AG09319 (cell line): ENCODE measurements at places on chromosomes 2 and 18.

DNA sequence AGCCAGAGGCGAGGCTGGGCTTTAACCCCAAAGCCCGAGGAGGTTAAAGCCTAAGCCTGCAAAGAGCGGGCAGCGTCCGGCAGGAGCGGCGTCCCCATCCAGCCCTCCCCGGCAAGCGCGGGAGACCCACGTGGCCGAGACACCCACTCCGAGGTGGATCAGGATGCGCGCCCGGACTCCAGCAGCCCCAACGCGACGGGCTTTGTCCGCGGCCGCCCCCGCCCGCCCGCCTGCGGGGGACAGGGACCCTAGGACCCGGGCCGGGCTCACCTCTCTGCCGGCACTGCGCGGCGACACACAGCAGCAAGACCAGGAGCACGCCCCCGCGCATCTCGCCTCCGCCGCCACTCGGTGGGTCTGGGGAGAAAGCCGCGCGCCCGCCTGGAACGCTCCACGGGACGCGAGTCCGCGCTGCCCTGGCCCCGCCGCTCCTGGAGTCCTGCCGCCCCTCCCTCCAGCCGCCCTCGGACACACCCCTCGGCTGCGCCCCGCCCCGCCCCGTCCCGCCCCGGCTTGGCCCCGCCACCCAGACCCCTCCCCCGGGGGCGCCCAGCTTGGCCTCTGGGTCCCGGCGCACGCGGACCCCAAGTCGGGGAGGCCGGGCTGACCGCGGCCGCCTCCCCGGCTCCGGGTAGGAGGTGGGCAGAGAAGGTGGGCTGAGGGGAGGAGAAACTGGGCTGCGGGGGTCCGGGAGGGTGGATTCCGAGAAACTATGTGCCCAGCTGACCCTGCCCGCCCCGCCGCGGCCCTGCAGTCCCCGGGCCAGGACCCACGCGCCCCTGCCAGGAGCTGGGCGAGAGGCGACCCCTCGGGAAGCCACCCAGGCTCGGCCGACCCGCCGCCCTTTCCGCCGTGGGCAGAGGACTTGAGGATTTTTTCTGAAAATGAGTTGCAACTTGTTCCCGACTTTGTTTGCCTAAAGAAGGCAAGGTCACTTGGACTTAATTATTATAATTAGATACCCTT, at the start of gene LAMA1:
Gene LAMA1 (minus strand): TSS at position 408 of the 966 bp plus-strand sequence. CDS start 77 bp downstream, at position 331.
- DNase-seq: no peak

DNA sequence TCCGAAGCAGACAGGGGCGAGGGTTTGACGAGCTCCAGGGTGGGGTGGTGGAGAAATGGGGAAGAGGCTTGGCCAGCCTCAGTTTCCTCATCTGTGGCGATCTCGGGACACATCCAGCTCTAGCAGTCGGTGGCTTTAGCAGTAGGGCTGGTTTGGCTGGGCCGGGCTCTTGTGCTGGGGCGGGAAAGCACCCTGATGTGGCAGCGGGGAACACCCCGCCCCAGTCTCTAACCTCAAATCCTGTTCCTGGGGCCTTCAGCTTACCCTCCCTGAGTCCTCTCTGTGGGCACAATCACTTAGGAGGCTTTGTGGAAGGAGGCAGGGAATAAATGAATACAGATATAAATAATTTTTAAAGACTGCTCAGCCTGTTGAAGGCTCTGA, 26.5 kb upstream of the MCFD2 start:
- DNase-seq: no peak

DNA sequence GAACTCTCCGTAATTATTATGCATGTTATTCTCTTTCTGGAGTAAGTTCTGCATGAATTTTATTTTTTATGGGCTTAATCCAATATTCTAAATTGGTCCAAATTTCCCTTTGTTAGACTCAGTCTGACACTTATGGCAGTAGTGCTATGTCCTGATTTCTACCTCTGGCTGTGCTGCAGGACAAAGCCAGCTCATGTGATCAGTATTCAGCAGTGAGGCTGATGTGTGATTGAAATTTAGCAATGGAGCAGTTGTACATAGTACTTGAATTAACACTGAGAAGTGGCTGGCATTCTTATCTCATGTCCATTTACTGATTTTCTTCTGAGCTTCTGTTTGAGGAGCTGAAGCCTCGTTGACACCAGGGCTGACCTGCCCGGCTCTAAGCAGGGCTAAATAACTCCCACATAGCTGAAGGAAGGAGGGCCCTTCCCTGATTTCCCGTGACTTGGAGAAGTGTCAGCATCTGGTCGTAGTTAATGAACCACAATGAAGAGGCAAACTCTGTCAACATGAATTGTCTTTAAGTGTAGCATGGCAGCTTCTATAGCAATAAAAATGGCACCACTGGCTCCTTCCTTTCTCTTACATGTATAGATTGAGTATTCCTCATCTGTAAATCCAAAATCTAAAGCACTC, 159.0 kb upstream of the RASGRP3 start:
- DNase-seq: no peak

GRCh38 chr2:189870381-189871085, 86.3 kb downstream of the PMS1 start:
- no peak for DNase-seq

GRCh38 chr2:27552941-27553340, 29.9 kb upstream of the ZNF512 start:
- no peak for DNase-seq

DNA sequence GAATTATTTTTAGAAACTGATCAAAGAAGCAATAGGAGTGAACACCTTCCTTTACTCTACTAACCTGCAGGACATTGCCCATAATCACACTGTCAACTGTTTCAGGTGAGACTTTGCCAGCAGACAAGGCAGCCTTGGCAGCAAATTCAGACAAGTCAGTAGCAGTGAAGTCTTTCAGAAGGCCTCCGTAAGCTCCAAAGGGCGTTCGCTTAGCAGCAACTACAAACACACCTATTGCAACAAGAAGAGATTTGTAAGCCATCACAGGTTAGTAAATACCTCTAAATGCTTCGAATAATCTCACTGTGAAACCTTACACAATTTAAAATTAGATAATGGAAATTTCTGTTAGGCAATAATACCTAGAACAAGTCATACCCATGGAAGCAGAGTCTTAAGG, 10.7 kb downstream of the ACAA2 start:
- no peak for DNase-seq

DNA sequence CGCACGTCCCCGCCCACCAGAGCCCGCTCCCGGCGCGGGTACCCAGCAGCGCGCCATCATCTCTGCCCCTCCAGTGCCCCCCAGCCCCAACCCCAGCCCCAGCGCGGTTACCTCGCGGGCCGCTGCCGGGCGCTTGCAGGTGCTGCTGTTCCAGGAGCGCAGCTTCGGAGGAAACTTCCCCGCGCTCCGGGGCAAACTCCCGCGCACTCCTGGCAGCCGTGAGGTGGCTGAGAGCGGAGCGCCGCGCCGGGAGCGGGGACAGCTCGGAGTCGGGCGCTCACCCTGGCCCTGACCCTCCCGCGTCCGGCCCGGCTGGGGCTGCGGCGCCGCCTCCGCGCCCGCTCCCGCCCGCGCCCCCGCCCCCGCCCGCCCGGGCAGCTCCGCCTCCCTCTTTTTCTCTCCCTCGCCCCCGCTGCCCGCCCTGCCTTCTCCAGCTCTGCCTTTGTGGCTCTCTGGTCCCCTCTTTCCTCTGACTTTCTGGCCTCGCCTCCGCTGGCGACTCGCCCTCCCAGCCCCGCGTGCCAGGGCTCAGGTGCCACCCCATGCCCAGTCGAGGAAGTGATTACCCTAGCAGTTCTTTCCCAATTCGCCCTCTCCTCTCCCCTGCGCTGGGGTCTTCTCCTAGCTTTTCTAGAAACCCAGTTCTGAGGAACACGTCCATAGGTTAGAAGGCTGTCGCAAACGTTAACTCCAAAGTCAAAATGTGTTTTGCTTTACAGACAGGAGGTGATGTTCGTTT, at the start of gene CHST9:
Gene CHST9 (minus strand): TSS at position 284 of the 739 bp plus-strand sequence. CDS start 42,499 bp downstream, outside the sequence.
- no peak for DNase-seq

- DNase-seq: no peak
Observed at GRCh38 chr2:66443186-66443978, 8.5 kb downstream of the MEIS1 start.

DNA sequence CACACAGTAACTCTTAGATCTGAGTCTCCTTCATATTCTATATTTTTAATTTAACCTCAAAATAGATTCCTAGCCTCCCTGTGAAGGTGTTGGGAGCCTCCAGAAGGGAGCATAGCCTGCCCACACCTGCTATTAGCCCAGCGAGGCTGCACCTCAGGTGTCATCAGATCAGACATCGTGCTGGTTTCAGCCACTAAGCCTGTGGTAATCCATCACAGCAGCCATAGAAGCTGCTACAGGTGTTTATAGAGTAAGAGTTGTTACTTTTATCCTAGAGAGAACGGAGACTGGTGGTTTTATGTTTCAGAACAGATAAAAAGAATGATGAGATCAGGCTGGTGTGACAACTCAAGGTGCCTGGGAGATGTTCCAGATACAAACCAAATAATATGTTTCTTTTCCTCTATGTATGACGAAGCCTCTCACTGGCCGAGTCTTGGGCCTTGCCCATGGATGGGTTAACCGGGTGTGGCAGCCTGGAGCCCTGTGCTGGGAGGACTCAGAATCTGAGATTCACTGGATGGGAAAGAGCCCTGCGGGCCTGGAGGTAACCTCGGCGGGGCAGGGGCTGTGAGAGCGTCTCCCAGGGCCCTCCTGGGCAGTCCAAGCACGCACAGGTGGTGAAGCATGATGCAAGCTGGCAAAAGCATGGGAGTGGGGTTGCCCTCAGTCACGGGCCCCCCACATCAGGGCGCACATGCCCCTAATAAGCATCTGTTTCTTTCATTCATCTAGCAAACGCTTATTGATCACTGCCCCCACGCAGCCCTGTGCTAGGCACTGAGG, 73.7 kb downstream of the MRPS9 start:
- no peak for DNase-seq

DNA sequence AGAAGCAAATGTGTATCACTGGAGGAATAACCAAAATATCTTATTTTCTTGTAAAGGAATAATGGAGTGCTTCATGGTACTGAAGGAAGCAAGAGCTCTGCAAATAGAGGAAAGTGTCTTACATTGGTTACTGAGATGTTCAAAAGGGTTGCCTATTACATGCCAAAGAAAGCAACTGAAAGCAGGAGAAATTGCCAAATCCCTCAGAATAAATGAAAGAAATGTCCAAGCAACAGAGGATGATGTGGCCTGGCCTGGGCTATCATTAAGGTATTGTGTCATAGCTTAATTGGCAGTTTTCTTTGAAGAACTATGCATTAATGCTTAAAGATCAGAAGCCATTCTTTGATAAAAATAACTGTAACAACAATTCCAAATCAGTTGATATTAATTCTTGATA, 173.7 kb downstream of the RAB3GAP1 start:
- DNase-seq: no peak

GRCh38 chr2:149994057-149994728, 406.6 kb upstream of the MMADHC start:
- peak; percentile 44 for DNase-seq

GRCh38 chr2:176432434-176432833, 163.2 kb downstream of the MTX2 start:
- no peak for DNase-seq

GRCh38 chr18:23340661-23341060, 112.4 kb upstream of the RIOK3 start:
- no peak for DNase-seq

- DNase-seq: no peak
Observed at GRCh38 chr2:157261199-157261782, 3.8 kb downstream of the GALNT5 start.

DNA sequence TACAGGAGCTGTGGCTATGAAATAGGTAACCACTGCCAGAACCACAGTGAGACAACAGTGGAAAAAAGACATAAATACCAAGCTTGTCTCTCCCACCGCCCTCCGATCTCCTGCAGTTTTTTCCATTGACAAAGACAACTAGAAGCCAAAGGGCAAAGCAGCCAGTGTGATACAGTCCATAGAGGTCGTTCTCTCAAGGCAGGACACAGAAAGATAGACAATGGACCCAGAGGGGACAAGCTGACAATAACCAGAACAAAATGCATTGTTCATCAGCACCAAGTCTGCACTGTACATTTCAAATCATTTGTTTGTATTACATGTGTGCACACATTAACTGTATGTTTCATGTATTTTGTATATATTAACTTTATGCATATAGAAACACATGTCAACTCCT, 233.0 kb upstream of the NOL4 start:
- no peak for DNase-seq

DNA sequence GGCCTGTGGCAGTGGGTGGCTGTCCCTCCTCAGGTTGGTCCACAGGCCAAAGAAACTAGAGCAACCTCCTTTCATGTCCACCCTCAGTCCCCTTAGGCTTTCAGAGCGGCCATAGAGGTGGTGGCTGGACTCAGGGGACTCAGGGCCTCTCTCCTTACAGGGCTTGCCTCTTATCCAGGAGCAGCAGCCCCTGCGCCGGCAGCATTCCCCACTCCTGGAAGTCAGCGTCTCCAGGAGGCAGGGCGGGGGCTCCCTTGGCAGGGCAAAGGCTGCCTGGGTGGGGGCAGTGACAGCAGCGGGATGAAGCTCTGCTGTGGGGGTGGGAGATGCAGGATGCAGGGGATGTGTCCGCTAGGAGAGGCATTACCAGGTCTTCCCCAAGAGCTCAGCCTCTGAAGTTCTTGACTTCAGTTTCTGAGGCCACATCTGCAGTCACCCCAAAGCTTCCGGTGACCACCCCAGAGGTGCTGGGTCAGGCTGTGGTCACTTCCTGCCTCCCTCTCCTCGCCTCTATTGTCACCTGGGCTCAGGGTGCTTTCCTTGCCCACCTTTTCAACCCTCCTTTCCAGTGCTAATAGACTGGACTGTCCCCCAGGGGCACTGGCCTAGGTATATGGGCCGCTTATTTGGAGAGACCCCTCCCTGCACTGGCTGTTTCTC, 8.6 kb upstream of the GPR55 start:
- DNase-seq: no peak

DNA sequence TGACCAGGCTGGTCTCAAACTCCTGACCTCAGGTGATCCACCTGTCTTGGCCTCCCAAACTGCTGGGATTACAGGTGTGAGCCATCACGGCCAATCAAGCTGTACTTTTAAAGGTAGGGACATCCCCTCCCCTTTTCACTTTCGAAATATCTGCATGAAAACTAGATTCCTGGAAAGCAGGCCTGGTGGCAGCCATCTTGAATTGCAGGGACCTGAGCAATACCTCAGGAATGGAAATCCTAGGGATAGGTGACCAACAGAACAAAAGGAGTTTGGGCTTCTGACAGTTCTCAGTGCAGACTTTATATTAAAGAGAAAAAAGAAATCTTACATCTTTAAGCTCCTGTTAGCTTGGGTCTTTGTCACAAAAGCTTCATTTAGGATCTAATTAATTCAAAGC, 62.6 kb downstream of the KLF7 start:
- DNase-seq: no peak

DNA sequence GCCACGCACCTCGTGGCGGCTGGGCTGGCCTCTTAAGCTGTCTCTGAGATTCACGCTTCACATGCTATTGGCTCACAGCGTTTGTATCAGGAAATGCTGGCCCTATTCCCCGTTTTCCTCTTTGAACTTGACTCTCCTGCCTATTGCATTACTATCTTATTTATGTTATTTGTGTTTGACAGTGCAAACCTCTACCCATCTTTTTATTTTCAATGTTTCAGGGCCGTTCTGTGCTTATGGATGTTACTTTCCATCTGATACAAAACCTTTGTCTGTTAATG, 149.9 kb upstream of the TWIST2 start:
- DNase-seq: no peak

DNA sequence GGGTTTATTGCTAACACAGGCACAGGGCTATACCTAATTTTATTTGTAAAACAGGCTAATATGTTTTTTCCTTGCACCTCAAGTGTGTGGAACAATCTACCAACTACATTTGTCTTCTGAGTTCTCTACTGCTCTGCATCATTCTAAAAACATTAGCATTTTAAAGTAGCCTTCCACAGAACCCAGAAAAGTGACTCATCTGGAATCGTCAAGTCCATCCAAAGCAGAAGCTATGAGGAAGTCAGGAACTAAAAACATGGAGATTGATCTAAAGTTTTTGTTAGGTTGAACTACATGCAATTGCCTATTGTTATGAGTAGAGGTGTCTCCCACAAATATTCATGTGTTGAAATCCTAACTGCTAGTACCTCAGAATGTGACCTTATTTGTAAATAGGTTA, 70.9 kb downstream of the SUCLG1 start:
- no peak for DNase-seq
